ENCODE measurements at places on chromosomes 7 and 10. TPM values are rescaled to one million over a fixed set of nuclear protein-coding genes. Genes with fewer than 3 reads are reported as not detected.

OR13A1 gene
- total RNA-seq = 1.4 TPM

HSPA12A gene
- 15.7 TPM for total RNA-seq

ATOH7 gene
- total RNA-seq = not detected

PIK3CG gene
- total RNA-seq = 5.3 TPM

GRCh38 chr10:122251459-122252255 lies 19.4 kb upstream of the BTBD16 start:
- DNase-seq = no peak

DNA sequence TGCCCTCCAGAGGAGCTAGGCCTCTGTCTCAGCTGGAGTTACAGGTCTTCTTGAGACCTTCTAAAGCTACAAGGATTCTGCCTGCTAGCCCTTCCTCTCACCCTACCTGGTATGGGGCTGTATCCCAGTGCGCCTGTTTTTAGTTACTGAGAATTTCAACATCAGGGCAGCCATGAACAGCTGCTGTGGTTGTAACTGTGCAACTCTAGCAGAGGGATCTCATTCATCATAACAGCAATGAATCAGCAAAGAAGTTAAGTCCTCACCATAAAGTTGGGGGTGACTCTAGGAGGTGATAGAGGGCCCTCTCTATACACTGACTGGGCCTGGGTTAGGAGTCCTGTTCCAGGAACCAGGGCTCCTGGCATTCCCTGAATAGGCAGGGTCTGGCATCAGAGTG lies 14.0 kb upstream of the CDH23 start:
- no peak for DNase-seq

DNA sequence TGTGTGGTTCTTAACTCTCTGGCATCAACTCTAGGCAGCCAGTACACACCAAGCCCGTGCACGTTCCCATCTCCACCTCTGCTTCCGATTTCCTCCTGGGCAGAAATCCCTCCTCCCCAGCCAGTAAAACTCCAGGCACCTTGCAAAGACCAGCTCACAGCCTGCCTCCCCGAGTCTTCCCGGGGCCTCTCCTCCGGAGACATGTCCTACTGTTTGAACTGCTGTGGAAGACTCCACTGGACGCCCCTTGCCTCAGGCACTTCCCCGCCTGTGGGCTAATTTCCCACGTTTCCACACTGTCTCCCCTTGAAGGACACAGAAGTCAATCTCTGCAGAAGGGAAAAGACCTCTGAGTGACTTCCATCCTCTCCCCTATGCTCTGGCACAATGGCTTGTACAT lies 210.7 kb upstream of the FRMD4A start:
- DNase-seq = no peak

DNA sequence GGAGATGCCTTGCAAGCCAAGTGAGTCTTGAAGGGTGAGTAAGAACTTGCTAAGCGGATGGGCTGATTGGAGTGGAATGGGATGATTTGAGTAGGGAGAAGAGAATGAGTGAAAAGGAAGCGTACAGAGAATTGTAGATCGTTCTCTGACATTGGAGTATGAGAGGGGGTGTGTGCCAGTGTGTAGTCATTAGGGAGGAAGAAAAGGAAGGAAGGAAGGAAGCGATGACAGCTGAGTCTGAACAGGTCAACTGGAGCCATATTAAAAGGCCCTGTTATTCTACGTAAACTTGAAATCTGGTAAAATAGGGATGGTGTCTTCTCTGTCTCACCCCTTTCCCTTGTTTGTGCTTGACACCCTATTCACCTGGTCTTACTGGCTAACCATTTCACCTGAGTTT lies 55.1 kb downstream of the SLK start:
- DNase-seq = no peak

DNA sequence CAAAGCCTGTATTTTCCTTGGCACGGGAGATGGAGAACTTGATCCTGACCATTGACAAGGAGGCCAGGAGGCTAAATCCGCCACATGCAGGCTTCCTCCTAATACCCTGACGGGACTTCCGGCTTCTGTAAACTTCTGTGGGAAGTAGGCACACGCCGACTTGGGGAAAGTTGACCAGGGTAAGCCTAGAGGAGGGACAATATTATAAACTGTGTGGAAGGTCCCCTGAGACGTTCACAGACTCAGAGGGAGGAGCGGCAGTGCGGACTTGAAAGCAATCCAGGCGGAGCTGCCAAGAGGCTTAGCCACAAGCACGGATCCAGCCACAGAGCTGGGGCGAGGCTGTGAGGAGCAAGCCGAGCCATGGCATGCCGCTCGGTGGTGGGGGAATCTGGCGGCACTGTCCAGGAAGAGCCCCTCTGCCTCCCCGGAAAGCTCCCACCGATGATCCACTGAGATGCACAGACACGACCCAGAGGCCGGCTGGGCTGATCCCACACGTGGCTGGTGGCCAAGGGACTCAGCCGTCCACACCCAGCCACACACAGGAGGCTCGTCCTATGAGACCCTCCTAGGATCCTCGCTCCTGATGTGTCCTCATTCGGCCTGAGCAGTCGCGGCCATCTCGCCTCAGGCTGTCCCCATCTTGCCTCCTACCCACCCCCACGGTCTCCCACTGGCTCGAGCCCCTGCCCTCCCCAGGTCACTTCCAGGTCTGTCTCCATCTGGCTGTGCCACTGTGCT lies 40.0 kb upstream of the INSIG1 start:
- DNase-seq = peak; percentile 65

DNA sequence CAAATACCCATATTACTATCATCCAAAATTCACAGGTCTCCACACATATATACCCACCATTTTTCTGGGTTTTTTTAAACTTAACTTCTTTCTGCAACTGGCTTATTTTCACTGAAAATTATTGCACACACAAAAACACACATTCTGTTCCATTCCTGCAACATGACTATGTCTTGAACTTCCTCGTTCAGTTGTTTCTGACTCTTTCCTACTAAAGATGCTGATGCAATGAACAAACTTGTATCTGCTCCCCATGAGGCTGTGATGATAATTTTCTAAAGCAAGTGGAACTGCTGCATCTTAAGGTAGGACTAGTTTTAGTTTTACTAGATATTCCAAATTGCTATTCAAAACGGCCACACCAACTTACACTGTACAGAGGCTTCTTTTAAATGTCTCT lies 77.7 kb downstream of the OSBPL3 start:
- no peak for DNase-seq

- DNase-seq = no peak
These were observed 243.5 kb upstream of the PITRM1 start for GRCh38 chr10:3415878-3416605.

DNA sequence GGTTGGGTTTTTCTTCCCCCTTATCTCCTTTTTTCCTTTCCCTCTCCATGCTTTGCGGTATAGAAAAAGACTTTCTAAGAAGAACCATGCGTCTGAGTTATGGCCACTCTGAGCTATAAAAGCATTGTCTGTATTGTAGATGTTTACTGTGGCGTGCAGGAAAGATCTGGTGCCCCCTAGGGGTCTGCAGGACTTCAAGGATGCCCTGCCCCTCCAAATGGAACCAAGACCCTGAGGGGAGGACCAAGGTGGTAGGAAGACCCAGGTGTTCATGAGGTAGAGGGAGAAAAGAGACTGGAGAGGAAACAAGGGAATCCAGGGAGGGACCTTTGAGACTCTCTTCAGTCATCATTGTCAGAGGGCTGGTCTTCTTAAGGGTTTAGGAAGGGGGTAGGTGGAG lies 68.8 kb downstream of the CYP26A1 start:
- no peak for DNase-seq

DNA sequence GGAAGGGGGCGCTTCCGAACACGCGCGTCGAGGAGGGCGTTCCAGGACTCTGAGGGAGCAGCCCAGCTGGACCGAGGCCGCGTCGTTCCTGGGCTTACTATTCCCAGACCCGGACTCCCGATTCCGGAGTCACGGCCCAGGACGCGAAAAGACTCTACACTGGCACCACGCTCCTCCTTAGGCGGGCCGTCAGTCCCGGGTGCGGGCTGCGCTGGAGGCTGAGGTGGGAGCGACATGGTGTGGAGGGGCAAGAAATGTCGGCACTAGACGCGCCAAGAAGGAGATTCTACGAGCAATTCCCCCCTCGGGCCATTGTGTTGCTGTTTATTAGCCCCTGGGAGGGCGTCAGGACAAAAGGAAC lies 584 bp upstream of the RUNDC3B start:
- DNase-seq = no peak

- DNase-seq = no peak
These were observed 145.0 kb downstream of the C7orf25 start for GRCh38 chr7:42766782-42767423.

- no peak for DNase-seq
These were observed 6.8 kb downstream of the DLG5 start for GRCh38 chr10:77919713-77920108.

- no peak for DNase-seq
These were observed 32.1 kb upstream of the PSMG3 start for GRCh38 chr7:1601956-1602355.

- DNase-seq = no peak
These were observed 27.2 kb downstream of the LEP start for GRCh38 chr7:128268233-128268632.

- no peak for DNase-seq
These were observed 6.5 kb downstream of the HIPK2 start for GRCh38 chr7:139771001-139771956.

DNA sequence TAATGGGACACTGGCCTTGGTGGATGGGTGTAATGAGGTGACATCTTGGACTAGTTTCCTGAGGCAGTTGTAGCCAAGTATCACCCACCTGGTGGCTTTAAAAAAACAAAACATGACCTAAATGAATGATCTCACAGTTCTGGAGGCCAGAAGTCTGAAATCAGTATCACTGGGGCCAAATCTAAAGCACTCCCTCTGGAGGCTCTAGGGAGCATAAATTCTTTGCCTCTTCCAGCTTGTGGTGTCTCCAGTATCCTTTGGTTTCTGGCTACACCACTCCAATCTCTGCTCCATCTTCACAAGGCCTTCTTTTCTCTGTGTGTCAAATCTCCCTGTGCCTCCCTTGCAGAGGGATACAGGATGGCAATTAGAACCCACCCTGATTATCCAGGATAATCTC lies 342.9 kb downstream of the CALN1 start:
- DNase-seq = no peak

DNA sequence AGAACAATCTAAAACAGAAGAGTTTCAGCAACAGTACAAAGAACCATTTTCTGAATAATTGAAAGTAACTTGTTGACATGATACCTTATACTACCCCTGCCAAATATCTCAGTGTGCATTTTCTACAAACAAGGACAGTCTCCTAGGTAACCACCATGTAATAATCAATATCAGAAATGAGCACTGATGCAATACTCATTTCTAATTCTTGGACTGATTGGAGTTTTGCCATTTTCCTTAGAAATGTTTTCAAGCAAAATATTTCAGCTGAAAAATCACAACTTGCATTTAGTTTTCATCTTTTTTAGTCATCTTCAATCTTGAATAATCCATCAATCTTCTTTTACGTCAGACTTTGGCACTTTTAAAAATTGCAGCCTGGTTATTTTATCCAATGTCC lies 420.2 kb downstream of the CDC14C start:
- no peak for DNase-seq

- no peak for DNase-seq
These were observed 483.1 kb downstream of the RPS24 start for GRCh38 chr10:78516756-78517155.

- no peak for DNase-seq
These were observed 408.2 kb upstream of the CELF2 start for GRCh38 chr10:10609379-10609955.
